ENCODE measurements at places on chromosomes 7 and 10.

- no peak for DNase-seq
These were observed 71.6 kb downstream of the ABCA13 start for GRCh38 chr7:48242846-48243245.

DNA sequence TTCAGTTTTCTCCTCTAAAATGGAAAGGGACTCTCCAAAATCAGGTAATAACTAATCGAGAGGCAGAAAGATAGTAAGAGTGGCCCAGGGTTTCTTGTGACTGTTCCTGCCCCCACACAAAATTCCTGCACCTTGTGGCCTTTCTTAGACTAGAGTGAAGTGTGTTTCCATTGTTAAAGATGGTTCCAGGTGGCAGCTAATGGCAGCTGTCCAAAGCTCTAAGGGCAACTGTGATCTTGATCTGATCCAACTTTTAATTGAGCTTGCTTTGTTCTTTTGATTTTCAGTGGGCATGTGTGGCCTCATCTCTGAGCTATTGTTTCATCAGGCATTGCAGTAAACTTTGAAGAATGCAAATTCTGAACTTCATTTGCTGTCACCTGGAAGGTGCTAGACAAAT, 19.4 kb downstream of the ACSL5 start:
- no peak for DNase-seq

DNA sequence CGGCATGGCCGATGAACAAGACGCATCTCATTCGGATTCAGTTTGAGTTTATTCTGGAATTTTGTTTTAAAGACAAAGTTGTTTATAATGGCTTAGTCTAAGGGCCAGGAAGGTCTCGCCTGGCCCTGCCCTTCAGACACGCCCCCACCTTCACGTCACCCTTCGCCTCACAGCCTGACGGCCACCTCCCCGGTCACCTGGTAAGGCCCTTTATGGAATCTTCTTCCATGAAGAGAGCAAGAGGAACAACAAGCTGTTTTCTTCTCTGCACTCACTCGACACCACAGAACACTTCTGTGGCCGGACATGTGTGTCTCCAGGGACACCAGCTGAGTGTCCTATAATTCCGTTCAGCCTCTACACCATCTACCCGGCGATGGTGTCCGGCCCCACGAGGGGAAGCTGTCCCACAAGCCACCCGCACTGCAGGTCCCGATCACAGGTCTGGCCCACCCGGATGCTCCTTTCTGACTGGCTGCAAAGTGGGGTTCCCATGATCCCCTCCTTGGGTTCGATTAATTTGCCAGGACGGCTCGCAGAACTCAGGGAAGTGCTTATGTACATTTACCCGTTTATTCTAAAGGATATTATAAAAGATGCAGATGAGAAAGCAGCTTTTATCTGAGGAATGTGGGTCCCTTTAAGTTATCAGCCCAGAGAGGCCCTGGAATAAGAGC, 17.4 kb upstream of the KNDC1 start:
- no peak for DNase-seq

GRCh38 chr10:86648704-86649427, 5.5 kb upstream of the OPN4 start:
- no peak for DNase-seq

DNA sequence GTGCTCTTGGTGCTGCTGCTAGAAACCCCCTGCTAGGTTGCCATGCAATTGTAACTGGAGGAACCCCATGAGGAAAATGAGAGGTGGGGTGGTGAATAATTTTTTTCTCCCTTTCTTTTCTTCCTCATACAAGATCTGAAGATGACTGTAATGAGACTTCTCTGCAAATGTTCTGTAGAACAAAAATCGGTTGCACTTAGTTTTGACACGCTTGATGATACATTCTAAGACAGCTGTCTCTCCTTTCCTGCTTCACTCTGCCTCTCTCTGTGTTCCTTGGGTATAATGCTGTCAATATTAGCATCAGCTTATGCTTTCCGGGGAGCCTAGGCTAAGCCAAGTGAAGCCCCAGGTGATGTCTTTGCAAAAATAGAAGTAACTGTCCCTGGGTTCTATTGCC, 721.5 kb downstream of the POM121L12 start:
- no peak for DNase-seq

DNA sequence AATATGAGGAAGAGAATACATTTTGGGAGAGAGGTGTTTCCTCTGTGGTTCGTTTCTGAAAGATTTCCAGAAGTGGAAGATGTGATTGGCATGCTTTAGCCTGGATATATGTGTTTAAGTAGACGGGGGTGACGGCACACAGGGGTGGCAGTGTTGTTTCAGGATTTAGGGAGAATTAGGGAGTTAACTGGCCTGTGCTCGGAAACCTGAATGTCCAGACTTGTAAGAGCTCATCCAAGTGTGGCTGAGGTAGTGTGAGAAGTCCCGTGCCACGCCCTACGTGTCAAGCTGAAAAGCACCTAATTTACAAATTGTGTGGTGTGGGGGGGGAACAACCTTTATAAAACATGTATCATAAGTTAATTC, 1.1 kb downstream of the RALA start:
- peak; percentile 67 for DNase-seq

GRCh38 chr10:137031-137430, 1.8 kb downstream of the ZMYND11 start:
- peak; percentile 50 for DNase-seq

GRCh38 chr7:5550831-5551230, 127.2 kb upstream of the TNRC18 start:
- no peak for DNase-seq

DNA sequence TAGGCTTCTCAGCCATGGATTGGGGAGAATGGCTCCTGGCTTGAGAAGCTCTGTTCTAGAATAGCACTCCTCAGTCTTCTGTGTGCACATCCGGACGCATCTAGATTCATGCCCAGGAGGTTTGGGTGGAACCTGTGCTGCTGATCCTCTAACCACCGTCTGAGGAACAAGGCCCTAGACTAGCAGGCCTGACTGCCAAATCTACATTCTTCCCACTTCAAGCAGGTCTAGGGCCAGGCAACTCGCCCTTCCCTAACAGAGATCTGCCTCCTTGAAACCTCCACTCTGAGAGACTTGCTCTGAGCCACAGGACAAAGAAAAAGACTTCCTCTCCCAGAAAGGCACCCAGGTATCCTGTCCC, 61.6 kb downstream of the KCNMA1 start:
- DNase-seq = no peak

- DNase-seq = no peak
These were observed 464.7 kb upstream of the IGFBP3 start for GRCh38 chr7:46385662-46386309.

- no peak for DNase-seq
These were observed 164.6 kb downstream of the ADARB2 start for GRCh38 chr10:1572519-1573333.

Data from GM13977 (cell line).